Adrenal gland (tissue), 19 donors: ENCODE measurements at places on chromosomes 2 and 18. TPM values are rescaled to one million over a fixed set of nuclear protein-coding genes. Genes with fewer than 3 reads are reported as not detected.

RIT2 gene
- 0.99 TPM for polyA plus RNA-seq

- DNase-seq, result no peak
Measured at GRCh38 chr2:208346756-208347155, 59.8 kb upstream of the PTH2R start.

GRCh38 chr2:128611421-128612320, 293.0 kb upstream of the HS6ST1 start:
- no peak for DNase-seq

GRCh38 chr2:106745468-106745867, 140.5 kb downstream of the ST6GAL2 start:
- DNase-seq, result no peak

- DNase-seq, result no peak
Measured at GRCh38 chr2:163345795-163346573, 389.8 kb downstream of the FIGN start.
